Regular cardiac myocyte (primary cell): ENCODE measurements at places on chromosomes 1 and 21. TPM values are rescaled to one million over a fixed set of nuclear protein-coding genes. Genes with fewer than 3 reads are reported as not detected.

Gene PRR9
- not detected in 2 replicates for total RNA-seq

Gene BTBD19
- 4.4 and 11.0 TPM in 2 replicates for total RNA-seq

Gene LEPR
- 10.0 and 37.2 TPM in 2 replicates for total RNA-seq

Gene MROH7
- 0.28 TPM in 1 of 2 replicates, not detected in the other for total RNA-seq

Gene HSD3B2
- total RNA-seq: not detected in 2 replicates

Gene PEX11B
- total RNA-seq: 19.9 and 23.7 TPM in 2 replicates

Gene ARHGAP29
- total RNA-seq: 60.3 and 96.6 TPM in 2 replicates

Gene FMO4
- 0.96 and 3.9 TPM in 2 replicates for total RNA-seq

Gene RNU1-2
- total RNA-seq: under 0.01 TPM in 2 replicates

Gene CREB3L4
- 4.6 and 6.5 TPM in 2 replicates for total RNA-seq

Gene SLC2A1
- total RNA-seq: 192 and 231 TPM in 2 replicates
